Activated B cell treated with CpG ODN at 0.5 μM for 24 hours (primary cell): ENCODE measurements at places on chromosomes 2 and 18. TPM values are rescaled to one million over a fixed set of nuclear protein-coding genes. Genes with fewer than 3 reads are reported as not detected.

Gene KCNG2
- not detected in 2 replicates for total RNA-seq

Gene PXDN
- total RNA-seq: 1.1 and 1.4 TPM in 2 replicates

Gene UBE2F
- 32.4 and 41.2 TPM in 2 replicates for total RNA-seq

Gene CLK1
- total RNA-seq: 173 and 203 TPM in 2 replicates

Gene HOXD1
- total RNA-seq: not detected in 2 replicates

Gene PARD6G
- not detected in 2 replicates for total RNA-seq

Gene PLGLB2
- 2.5 and 2.8 TPM in 2 replicates for total RNA-seq

Gene DCC
- total RNA-seq: not detected in 2 replicates

Gene ADAM23
- 0.86 and 1.5 TPM in 2 replicates for total RNA-seq

Gene OSBPL6
- total RNA-seq: 0.10 TPM in 1 of 2 replicates, not detected in the other

Gene IL1F10
- not detected in 2 replicates for total RNA-seq

Gene ADD2
- total RNA-seq: 12.5 and 15.4 TPM in 2 replicates

Gene COL6A3
- total RNA-seq: 0.02 and 0.05 TPM in 2 replicates

Gene SERPINB4
- total RNA-seq: not detected in 2 replicates

Gene BMP10
- not detected in 2 replicates for total RNA-seq

Gene ACVR1C
- 0.20 and 0.32 TPM in 2 replicates for total RNA-seq

Gene GALNT14
- total RNA-seq: 6.6 and 7.9 TPM in 2 replicates

Gene TRIM54
- total RNA-seq: not detected in 2 replicates

Gene POTEI
- total RNA-seq: not detected in 2 replicates

Gene MYO7B
- total RNA-seq: 3.0 and 3.4 TPM in 2 replicates

Gene CCDC68
- 0.24 and 0.33 TPM in 2 replicates for total RNA-seq
